HCT116 (cell line): ENCODE measurements at places on chromosomes 3 and 15.

DNA sequence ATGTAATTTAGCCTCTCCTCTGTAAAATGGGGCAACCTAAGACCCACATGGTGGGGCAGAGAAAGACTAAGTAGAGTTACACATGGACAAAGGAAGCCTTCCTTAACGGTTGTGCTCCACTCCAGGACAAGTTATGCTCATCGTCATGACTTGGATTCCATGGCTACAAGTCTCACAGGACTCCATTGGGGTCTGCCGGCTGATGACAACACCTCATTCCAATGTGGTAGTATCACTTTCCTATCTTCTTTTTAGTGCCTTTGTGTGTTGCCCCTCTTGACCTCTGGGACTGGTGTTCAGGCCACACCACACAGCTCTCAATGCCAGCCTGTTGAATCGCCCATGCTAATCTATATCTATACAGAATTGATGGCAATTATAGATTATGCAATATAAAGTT, 181.3 kb upstream of the WNT5A start:
- DNase-seq = no peak
- no peak overlapping the region for H3K4me3 ChIP-seq
- H3K4me1 ChIP-seq = no peaks in the 10 kb centered on the region
- no peak overlapping the region for H3K27ac ChIP-seq
- no peaks in the 10 kb centered on the region for H3K27me3 ChIP-seq
- H3K36me3 ChIP-seq = no peaks in the 10 kb centered on the region

GRCh38 chr3:14123308-14124222, 1.1 kb downstream of the CHCHD4 start:
- peaks cover 20% of the 10 kb centered on the region; the same call in 1 of the 2 replicates for H3K4me1 ChIP-seq
- 0 out of 2 replicates have a peak, but pooled peaks cover 2% of the 10 kb centered on the region for H3K36me3 ChIP-seq
- DNase-seq = no peak
- H3K4me3 ChIP-seq = peak overlapping the region; percentile 98

- DNase-seq = no peak
- H3K4me1 ChIP-seq = no peaks in the 10 kb centered on the region
- H3K36me3 ChIP-seq = peaks cover 3% of the 10 kb centered on the region; the same call in 1 of the 2 replicates
- no peak overlapping the region for H3K4me3 ChIP-seq
Measured at GRCh38 chr3:104291437-104291851, 1075.3 kb upstream of the ALCAM start.

DNA sequence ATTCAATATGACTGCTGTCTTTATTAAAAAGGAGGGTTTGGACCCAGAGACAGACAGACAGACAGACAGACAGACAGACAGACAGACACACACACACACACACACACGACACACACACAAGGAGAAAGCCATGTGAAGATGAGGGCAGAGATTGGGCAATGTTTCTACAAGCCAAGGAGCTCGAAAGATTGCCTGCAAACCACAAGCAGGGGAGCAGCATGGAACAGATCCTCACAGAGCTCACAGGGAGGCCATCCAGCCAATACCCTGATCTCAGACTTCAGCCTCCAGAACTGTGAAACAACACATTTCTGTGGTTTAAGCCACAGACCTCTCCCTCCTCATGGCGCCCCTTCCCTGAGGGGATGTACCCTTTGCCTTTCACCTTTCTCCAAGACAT, 35.8 kb upstream of the ABHD2 start:
- no peaks in the 10 kb centered on the region for H3K27me3 ChIP-seq
- H3K4me1 ChIP-seq = no peaks in the 10 kb centered on the region
- no peak overlapping the region for H3K27ac ChIP-seq
- H3K36me3 ChIP-seq = no peaks in the 10 kb centered on the region
- no peak overlapping the region for H3K4me3 ChIP-seq
- DNase-seq = no peak

DNA sequence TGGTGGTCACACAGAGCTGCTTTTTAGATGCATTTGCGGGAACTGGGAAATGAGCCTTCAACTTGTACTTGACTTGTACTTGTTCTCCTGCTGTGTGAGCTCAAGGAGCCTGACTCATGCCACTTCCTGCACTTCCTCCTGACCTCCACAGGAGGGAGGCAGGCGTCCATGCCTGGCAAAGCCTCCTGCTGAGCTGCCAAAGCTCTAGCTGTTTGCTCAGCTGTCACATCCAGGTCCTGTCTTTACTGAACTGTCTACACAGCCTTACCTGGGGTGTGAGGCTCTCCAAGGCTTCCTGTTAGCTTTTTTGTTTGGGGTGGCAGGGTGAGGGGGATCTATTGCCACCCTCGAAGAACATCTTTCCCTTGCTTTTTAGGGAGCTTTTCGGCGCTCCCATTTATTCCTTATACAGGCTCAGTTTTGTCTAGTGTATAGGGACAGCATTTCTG, 6.4 kb downstream of the THPO start:
- peak overlapping the region; percentile 4; the same call in 1 of the 2 replicates for H3K27ac ChIP-seq
- peaks cover 5% of the 10 kb centered on the region; the same call in 1 of the 2 replicates for H3K4me1 ChIP-seq
- no peaks in the 10 kb centered on the region for H3K27me3 ChIP-seq
- DNase-seq = peak; percentile 73
- peaks cover 27% of the 10 kb centered on the region; the same call in 1 of the 2 replicates for H3K36me3 ChIP-seq

GRCh38 chr3:149609595-149609994, 48.2 kb downstream of the WWTR1 start:
- no peaks in the 10 kb centered on the region for H3K27me3 ChIP-seq
- no peak overlapping the region for H3K4me3 ChIP-seq
- H3K4me1 ChIP-seq = peaks cover 37% of the 10 kb centered on the region
- DNase-seq = no peak

GRCh38 chr15:90979582-90979981, 14.8 kb downstream of the PRC1 start:
- H3K27me3 ChIP-seq = no peaks in the 10 kb centered on the region
- H3K36me3 ChIP-seq = peaks cover 66% of the 10 kb centered on the region
- no peak overlapping the region for H3K4me3 ChIP-seq
- peak overlapping the region; percentile 28; the same call in 1 of the 2 replicates for H3K27ac ChIP-seq
- H3K4me1 ChIP-seq = no peaks in the 10 kb centered on the region
- DNase-seq = no peak

GRCh38 chr15:69561071-69561784, 108.6 kb downstream of the RPLP1 start:
- H3K27ac ChIP-seq = no peak overlapping the region
- no peak for DNase-seq
- H3K4me1 ChIP-seq = peaks cover 23% of the 10 kb centered on the region
- no peaks in the 10 kb centered on the region for H3K27me3 ChIP-seq

DNA sequence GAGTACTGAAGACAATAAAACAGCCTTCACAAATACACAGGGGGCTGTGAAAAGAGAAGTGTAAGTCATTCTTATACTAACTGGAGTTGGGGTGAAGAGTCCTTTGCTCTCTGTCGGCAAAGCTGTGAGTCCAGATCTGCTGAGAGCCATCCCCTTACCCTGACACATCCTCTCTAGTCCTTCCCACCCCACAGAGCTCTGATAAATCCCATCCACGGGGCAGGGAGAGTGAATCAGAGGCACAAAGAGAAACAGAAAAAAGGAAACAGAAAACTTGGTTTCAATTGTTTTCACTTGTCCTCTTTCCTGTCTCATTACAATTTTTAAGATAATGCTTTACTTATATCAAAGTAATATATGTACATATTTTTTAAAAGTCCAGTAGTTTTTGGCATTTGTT, 18.2 kb upstream of the ZNF639 start:
- no peaks in the 10 kb centered on the region for H3K36me3 ChIP-seq
- H3K27me3 ChIP-seq = no peaks in the 10 kb centered on the region
- DNase-seq = no peak
- H3K4me3 ChIP-seq = no peak overlapping the region
- H3K4me1 ChIP-seq = no peaks in the 10 kb centered on the region

DNA sequence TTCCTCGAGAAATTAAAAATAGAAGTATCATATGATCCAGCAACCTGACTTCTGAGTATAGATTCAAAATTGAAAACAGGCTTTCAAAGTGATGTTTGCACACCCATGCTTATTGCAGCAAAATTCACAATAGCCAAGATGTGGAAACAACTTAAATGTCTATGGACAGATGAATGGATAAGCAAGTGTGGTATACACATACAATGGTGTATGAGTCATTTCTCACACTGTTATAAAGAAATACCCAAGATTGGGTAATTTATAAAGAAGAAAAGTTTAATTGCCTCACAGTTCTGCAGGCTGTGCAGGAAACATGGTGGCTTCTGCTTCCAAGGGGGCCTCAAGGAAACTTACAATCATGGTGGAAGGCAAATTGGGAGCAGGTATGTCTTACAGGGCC, 100.8 kb downstream of the KLF13 start:
- no peaks in the 10 kb centered on the region for H3K4me1 ChIP-seq
- H3K4me3 ChIP-seq = no peak overlapping the region
- H3K27me3 ChIP-seq = no peaks in the 10 kb centered on the region
- H3K27ac ChIP-seq = no peak overlapping the region

- no peak for DNase-seq
- no peak overlapping the region for H3K27ac ChIP-seq
- H3K4me3 ChIP-seq = no peak overlapping the region
- peaks cover 7% of the 10 kb centered on the region for H3K4me1 ChIP-seq
Measured at GRCh38 chr3:125406070-125406469, 30.9 kb upstream of the ZNF148 start.

DNA sequence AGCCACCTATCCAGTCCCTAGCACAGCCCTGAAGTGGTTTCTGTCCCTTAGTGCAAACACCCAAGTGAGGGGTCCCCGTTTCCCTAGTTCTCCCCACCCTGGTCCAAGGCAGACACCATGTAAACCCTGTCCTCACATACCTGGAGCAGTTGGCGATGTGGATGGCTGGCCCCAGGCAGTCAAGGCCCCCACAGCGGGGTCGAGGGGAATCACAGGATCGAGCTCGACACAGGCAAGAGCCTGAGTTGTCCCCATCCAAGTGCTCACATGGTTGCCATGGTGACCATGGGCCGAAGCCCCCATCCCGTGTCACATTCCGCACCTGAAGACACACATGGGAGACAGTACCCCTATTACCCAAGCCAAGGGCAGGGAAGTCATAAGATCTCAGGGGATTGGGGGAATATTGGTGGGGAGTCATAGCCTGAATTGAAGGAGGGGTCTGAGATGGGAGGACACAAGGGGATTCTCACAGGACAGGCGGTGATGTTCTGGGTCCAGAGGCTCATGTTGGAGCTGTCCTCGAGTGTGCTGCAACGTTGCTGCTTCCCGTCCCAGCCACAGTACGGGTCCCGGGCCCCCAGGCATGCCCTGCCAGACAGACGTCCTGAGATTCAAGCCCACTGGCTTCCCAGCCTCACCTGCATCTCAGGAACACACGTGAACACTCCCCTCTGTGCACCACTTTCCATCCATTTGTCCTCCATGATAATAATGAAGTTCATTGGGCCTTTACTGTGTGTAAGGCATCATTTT, 112.1 kb downstream of the SEMA5B start:
- H3K27me3 ChIP-seq = peaks cover 9% of the 10 kb centered on the region; the same call in 1 of the 2 replicates
- no peaks in the 10 kb centered on the region for H3K4me1 ChIP-seq
- H3K27ac ChIP-seq = no peak overlapping the region
- no peak overlapping the region for H3K4me3 ChIP-seq

GRCh38 chr15:80480909-80481308, 76.7 kb downstream of the ARNT2 start:
- no peaks in the 10 kb centered on the region for H3K27me3 ChIP-seq
- DNase-seq = no peak
- H3K4me3 ChIP-seq = no peak overlapping the region
- H3K27ac ChIP-seq = no peak overlapping the region
- peaks cover 11% of the 10 kb centered on the region for H3K4me1 ChIP-seq

- H3K36me3 ChIP-seq = no peaks in the 10 kb centered on the region
- H3K4me1 ChIP-seq = peaks cover 3% of the 10 kb centered on the region; the same call in 1 of the 2 replicates
- H3K27ac ChIP-seq = no peak overlapping the region
- peak; percentile 22 for DNase-seq
- H3K27me3 ChIP-seq = no peaks in the 10 kb centered on the region
Measured at GRCh38 chr3:161108840-161109239, 3.7 kb upstream of the B3GALNT1 start.

GRCh38 chr3:33144433-33144832, 30.6 kb downstream of the CRTAP start:
- no peaks in the 10 kb centered on the region for H3K27me3 ChIP-seq
- 0 out of 2 replicates have a peak, but pooled peaks cover 3% of the 10 kb centered on the region for H3K36me3 ChIP-seq
- peaks cover 15% of the 10 kb centered on the region; the same call in 1 of the 2 replicates for H3K4me1 ChIP-seq
- H3K4me3 ChIP-seq = no peak overlapping the region
- no peak for DNase-seq

DNA sequence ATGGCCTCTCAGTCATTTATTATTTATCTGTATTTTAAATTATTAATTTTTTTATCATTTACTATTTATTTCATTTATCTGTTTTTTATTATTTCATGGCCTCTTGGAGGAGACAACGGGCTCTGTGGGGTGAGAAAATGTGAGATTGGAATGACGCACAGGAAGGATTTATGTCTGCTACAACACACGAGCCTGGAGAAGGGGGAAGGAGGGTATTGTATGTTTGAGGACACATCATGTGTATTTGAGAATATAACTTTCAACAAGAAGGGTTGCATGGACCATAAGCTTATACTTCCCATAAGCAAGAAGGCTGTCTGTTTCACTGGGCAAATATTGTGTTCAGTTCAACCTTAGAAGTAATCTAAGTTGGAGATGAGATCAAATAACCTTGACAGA, 31.7 kb downstream of the LSM3 start:
- H3K36me3 ChIP-seq = no peaks in the 10 kb centered on the region
- H3K27ac ChIP-seq = no peak overlapping the region
- H3K4me3 ChIP-seq = no peak overlapping the region
- no peak for DNase-seq
- no peaks in the 10 kb centered on the region for H3K4me1 ChIP-seq

DNA sequence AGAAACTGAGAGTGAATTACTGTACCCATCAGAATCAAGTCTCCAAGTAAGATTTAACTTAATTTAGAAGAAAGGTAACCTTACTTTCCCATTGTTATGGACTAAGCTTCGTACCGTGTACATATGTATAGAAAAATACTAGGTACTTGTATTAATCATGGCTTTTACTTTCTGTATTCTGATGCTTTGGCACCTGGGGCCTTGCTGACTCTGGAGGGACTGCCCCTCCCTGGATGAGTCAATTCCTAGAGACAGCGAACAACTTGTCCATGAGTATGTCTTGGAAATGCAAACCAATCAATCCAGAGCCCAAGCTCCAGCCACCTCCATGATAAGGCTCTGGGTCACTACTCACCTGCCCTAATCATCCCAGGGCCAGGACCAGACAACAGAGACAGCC, 50.0 kb upstream of the DGKG start:
- no peak for DNase-seq
- 0 out of 2 replicates have a peak, but pooled peaks cover 4% of the 10 kb centered on the region for H3K27me3 ChIP-seq
- no peaks in the 10 kb centered on the region for H3K36me3 ChIP-seq
- no peak overlapping the region for H3K4me3 ChIP-seq
- H3K27ac ChIP-seq = no peak overlapping the region

- H3K27ac ChIP-seq = no peak overlapping the region
- H3K27me3 ChIP-seq = peaks cover 40% of the 10 kb centered on the region
- no peaks in the 10 kb centered on the region for H3K4me1 ChIP-seq
- DNase-seq = no peak
- no peak overlapping the region for H3K4me3 ChIP-seq
Measured at GRCh38 chr15:81852411-81853149, 193.2 kb downstream of the MEX3B start.

DNA sequence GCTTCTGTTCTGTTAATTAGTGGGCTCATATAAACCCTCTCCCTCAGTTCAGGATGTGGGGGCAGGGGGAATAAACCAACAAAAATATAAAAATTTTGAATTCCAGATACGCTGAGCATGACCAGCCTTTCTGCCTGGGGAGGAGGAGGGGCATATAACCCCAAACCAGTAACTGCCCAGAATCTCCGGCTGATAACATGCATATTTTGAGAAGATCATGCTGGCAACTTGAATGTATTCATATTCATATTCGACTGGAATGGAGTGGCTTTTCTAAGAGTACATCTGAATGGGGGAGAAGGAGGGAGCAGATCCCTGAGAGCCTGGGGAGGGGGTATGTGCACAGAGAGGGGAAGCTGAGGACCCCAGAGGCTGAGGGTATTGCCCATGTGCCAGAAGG, 54.5 kb upstream of the LCTL start:
- DNase-seq = no peak
- no peak overlapping the region for H3K4me3 ChIP-seq
- peaks cover 6% of the 10 kb centered on the region; the same call in 1 of the 2 replicates for H3K4me1 ChIP-seq
- no peak overlapping the region for H3K27ac ChIP-seq
- H3K27me3 ChIP-seq = no peaks in the 10 kb centered on the region
